Activated CD4-positive, alpha-beta T cell treated with anti-CD3 and anti-CD28 coated beads, Interleukin-10, Interleukin-2, amounts not matched to agents 100 ng/mL and 50 ng/mL, durations not matched to agents 16 hours and 8 hours (primary cell): ENCODE measurements at places on chromosomes 12 and 14.

GRCh38 chr12:4137441-4137840 is 136.1 kb upstream of the CCND2 start:
- no peak for DNase-seq

GRCh38 chr12:84605983-84606382 is 306.6 kb downstream of the SLC6A15 start:
- DNase-seq, result no peak

GRCh38 chr12:79659961-79660431 is 30.8 kb downstream of the PAWR start:
- DNase-seq, result no peak

DNA sequence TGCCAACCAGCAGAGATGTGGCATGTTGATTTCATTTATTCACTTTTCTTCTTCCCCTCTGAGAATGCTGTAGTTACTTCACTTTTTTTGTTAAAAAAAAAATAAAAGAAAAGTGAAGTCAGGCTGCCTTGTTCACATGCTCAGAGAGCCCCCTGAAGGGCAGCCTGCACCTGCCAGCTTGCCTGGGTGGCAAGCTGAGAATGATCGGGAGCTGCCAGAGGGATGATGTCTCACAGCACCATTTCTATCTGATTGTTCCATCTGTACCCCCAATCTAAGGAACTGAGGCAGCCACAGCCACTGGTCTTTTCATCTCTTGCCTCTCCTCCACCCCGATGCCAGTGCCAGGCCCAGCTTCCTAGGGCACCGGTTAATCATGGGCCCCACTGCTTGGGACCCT is 118.2 kb downstream of the TSPAN9 start:
- no peak for DNase-seq

DNA sequence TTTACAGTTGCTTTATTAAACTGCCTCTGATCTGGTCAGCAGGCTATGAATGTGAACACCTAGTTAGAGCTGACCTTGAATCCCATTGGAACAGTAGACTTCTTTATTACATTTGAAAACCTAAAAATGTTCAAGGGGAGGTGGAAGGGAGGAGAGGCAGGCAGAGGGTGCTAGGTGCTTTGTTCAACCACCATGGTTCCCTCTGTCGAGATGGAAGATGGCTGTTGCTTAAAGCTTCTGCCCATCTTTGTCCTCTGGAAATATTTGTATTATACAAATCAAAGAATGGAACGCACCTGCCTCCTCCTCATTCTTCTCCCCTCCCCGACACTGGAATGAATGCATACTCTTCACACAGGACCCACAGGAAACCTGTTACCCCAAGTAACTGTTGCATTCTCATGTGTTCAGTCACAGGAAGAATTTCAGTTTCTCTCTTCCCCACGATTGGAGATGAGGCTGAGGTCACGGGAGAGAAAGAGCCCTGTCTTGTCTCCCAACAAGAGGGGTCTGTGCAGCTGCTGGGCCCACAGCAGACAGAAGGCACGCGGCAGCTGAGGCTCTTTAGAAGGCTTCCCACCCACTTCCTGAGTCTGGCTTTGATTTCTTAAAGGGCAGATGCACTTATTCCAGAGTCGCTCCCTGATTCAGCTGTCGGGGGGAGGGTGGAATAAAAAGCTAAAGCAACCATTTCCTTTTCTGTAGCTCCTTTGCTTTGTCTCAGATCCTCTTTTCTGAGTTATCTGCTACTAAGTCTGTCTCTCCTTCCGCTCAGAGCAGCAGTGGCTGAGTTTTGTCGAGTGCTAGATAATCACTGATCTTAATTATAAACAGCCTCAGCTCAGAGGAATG is 217.9 kb upstream of the BTG1 start:
- peak; percentile 35 for DNase-seq

DNA sequence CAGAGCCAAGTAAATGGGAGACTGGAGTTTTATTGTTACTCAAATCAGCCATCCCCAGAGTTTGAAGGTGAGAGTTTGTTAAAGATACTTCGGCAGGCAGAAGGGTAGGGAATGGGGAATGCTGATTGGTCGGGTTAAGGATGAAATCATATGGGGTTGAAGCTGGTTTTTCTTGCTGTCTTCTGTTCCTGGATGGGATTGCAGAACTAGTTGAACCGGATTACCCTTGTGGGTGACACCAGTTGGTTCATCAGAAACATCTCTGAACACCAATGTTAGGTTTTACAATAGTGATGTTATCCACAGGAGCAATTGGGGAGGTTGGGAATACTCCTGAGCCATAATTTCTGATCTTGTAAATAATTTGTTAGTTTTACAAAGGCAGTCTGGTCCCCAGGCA is 18.7 kb upstream of the SMCO2 start:
- DNase-seq, result no peak
